ENCODE measurements at places on chromosomes 7 and 10.
A peak's percentile ranks its signal among the peaks of the same experiment; 100 is the strongest.

GRCh38 chr7:78476851-78477405 lies 678.4 kb downstream of the PHTF2 start:
- no peak for DNase-seq
- H3K4me3 ChIP-seq: no peak overlapping the region
- H3K27ac ChIP-seq: no peak overlapping the region
- no peaks in the 10 kb centered on the region for H3K27me3 ChIP-seq
- no peaks in the 10 kb centered on the region for H3K36me3 ChIP-seq

- H3K27me3 ChIP-seq: no peaks in the 10 kb centered on the region
- no peak overlapping the region for H3K4me3 ChIP-seq
- no peak for DNase-seq
- no peak overlapping the region for H3K27ac ChIP-seq
- H3K4me1 ChIP-seq: no peaks in the 10 kb centered on the region
Measured at GRCh38 chr7:146591976-146592375, 475.4 kb downstream of the CNTNAP2 start.

DNA sequence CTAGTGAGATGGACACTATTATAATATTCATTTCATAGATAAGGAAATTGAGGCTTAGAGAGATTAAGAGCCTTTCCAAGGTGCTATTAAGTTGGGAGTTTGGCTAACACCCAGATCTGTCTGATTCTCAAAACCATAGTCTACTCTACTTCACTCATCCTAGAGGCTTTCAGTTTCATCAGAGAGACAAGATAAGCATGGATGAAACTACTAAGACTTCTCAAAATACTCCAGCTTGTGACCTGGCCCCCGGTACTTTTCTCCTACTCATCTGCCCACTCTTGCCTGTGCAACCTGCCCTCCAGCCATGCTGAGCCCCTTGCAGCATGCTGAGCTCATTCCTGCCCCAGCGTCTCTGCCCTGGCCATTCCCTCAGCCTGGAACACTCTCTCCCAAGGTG lies 12.2 kb upstream of the SLC35B4 start:
- H3K27me3 ChIP-seq: peaks cover 9% of the 10 kb centered on the region
- H3K4me3 ChIP-seq: no peak overlapping the region
- no peak overlapping the region for H3K27ac ChIP-seq
- no peaks in the 10 kb centered on the region for H3K36me3 ChIP-seq
- H3K4me1 ChIP-seq: no peaks in the 10 kb centered on the region

DNA sequence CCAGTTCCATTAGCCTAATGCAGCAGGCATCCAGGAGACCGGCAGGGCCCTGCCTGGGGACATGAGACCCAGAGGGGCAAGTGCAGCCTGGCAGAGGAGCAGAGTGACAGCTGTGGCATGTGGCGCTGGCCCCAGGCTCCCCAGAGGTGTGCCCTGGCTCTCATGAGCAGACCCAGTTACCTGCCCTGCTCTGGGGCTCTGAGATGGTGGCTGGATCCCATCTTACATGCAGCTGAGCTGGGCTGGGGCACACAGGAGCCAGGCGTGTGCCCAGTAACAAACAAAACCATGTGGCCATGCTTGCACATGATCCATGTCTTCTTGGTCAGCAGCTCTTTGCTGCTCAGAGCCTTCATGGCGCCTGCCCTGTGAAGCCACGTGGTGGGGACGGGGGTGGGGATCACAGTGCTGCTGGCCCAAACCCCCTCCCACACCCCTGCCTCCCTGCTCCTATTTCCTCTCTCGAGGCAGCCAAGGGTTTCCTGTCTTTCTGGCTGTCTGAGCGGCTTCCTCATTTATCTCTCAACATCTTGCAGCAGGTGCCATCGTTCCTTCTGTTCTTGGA lies 40.3 kb upstream of the GTF2I start:
- H3K27ac ChIP-seq: peak overlapping the region; percentile 86
- peak overlapping the region; percentile 27 for H3K4me3 ChIP-seq
- DNase-seq: no peak
- peaks cover 4% of the 10 kb centered on the region for H3K27me3 ChIP-seq
